ENCODE measurements at places on chromosomes 11 and 22. TPM values are rescaled to one million over a fixed set of nuclear protein-coding genes. Genes with fewer than 3 reads are reported as not detected.
A peak's percentile ranks its signal among the peaks of the same experiment; 100 is the strongest.

GRCh38 chr22:27761665-27762064 lies 39.9 kb downstream of the MN1 start:
- no peak for DNase-seq

GRCh38 chr11:86162239-86162638 lies 82.3 kb upstream of the EED start:
- DNase-seq = no peak

- DNase-seq = no peak
Observed at GRCh38 chr22:17087498-17088131, 2.8 kb downstream of the IL17RA start.

DNA sequence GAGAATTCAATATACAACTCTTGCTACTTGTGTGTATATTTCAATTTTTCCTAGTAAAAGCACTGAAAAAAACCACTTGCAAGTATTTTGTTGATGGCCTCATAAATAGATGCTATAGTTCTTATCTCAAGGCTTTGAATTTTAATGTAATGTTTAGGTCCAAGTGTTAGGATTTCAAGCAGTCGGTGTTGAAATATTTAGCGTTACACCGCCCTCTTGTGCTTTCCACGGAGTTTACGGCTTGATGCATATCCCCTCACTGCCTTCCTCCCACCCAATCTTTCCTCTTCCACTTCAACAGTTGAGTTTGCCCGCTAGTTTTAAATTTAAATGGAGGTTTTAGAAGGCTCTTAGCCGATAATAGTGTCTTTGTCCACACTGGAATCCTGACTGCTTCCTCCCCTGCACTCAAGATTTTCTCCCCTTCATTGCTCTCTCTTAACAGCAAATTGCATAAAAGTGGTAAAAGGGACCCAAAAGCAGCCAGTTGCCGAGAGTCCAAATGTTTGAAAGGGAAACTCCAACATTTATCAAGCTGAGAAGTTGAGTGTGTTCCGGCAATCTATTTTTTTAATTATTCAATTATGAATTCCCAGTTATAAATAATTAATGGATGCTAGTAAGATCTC lies 25.9 kb upstream of the HTATIP2 start:
- peak; percentile 42 for DNase-seq

GRCh38 chr11:75931124-75931523 lies 116.1 kb downstream of the UVRAG start:
- no peak for DNase-seq

DNA sequence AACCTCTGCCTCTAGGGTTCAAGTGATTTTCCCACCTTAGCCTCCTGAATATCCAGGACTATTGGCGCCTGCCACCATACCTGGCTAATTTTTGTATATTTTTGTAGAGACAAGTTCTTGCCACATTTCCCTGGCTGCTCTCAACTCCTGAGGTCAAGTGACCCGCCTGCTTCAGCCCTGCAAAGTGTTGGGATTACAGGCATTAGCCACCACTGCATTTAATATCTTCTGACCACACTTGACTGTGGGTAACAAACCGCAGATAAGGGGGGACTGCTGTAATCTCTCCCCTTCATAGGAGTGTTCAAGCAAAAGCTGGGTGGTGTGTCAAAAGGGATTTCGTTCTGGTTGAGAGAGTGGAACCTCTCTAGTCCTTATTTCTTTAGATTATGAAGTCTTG lies 53.4 kb downstream of the GRAMD1B start:
- DNase-seq = no peak

DNA sequence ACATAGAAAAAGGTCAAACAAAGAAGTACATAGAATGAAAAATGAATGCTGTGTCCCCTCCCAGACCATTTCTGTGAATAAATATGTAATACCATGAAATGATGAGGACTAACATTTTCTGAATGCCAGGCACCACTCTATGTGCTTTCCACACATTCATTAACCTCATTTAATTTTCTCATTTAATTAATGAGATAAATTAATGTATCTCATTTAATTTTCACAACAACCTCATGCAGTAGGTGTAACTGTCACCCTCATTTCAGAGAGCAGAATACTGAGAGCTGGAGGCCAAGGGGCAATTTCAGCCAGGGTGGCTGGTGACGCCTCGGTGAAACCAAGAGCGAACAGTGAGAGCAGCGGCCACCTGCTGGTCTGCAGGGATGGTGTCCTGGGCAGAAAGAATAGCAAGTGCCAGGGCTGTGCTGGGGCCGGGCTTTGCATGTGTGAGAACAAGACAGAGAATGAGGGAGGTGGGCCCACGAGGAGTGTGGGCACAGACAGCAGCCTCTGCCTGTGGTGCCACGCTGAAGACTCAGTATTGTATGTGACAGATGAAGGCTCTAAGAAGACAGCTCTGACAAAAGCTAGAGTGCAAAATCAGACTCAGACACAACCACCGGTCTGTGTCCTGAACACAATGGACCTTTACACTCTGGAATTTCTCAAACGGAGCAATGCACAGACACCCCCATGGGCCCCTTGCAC lies 1.8 kb upstream of the SERPIND1 start:
- DNase-seq = peak; percentile 21

DNA sequence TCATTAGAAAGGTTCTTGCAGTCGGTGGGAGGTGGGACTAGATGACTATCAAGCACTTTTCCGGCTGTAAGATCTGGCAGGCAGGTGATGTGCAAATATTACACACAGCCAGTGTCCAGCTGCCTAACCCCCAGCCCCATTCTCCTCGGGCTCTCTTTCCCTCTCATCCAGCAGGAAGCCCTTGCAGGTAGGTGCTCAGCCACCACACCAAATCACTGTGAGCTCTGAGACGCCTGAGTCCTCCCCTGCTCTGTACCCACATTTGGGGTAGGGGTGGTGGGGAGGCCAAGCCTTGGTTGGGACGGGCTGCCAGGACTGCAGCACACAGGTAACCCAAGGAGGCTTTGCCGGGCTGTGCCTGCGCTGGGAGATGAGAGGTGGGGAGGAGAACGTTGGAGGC lies 601 bp downstream of the ART5 start:
- DNase-seq = no peak

DNA sequence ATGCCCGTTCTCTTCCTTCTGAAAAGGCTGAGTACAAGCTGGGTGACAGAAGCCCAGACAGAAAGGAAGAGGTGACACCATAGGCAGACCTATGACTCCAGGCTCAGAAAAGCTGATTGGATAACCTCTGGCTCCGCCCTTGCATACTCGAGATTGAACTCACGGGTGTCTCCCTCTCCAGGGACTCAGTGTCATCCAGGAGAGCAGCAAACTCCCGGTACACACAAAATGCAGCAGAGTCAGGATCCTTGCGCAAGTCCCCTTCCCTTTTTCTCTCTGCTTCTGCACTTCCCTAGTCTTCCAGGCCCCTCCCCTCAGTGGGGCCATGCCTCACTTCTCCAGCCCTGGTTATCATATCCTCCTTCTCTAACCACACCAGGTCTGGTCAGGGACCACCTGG lies 9.8 kb downstream of the SCN4B start:
- DNase-seq = no peak

GRCh38 chr22:29454276-29454675 lies 15.9 kb downstream of the RFPL1 start:
- DNase-seq = no peak

DNA sequence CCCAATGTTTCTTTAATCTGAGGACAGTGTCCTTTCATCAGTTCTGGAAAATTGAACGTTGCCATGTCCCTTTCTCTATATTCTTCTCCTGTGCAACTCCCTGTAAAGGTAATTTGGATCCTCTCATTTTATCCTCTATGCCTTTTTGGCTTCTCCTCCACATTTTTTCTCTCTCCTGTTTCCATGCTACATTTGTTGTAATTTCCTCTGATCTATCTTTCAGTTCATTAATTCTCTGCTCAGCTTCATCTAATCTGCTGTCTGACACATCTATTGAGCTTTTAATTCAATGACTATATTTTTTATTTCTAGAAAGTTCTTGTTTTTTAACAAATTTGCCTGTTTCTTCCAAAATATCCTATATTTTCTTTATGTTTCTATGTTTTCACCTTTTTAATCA lies 59.3 kb downstream of the RPUSD4 start:
- no peak for DNase-seq

- DNase-seq = no peak
Observed at GRCh38 chr11:65853246-65853979, 4.6 kb downstream of the CFL1 start.

DNA sequence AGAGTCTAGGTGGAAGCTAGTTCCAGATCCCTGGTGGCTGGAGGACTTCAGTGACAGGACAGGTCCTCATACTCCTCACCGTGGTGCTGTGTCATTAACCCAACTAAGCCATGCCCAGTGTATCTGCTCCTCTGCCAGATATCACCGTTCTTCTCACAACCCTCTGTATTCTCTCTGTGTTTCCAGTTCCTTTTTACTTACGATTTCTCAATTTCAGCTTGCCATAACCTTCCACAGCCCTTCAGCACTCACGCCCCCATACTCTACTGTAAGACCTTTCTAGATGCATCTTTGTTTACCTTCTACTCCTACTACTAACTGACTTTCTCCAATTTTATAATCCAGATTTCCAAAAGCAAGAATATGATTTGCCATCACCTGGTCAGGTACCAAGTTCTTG lies 26.1 kb upstream of the RIC3 start:
- DNase-seq = no peak

DNA sequence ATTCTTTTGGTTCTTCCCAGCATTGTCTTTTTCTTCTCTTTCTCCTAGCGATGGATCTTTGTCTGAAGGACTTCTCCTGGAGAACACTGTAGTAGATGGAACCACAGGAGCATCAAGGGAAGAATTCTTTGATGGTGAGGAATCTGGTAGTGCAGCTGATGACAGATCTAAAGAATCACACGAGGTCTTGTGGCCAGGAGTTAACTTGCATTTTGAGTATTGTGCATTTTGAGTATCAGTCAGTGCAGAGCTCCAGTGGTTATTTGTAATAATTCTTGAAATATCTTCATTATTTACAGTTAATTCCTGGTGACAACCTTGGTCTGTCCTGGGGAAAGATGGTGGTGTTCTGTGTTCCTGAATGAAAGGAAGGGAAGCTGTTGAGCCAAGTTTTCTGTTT lies 14.5 kb upstream of the POGLUT3 start:
- no peak for DNase-seq

DNA sequence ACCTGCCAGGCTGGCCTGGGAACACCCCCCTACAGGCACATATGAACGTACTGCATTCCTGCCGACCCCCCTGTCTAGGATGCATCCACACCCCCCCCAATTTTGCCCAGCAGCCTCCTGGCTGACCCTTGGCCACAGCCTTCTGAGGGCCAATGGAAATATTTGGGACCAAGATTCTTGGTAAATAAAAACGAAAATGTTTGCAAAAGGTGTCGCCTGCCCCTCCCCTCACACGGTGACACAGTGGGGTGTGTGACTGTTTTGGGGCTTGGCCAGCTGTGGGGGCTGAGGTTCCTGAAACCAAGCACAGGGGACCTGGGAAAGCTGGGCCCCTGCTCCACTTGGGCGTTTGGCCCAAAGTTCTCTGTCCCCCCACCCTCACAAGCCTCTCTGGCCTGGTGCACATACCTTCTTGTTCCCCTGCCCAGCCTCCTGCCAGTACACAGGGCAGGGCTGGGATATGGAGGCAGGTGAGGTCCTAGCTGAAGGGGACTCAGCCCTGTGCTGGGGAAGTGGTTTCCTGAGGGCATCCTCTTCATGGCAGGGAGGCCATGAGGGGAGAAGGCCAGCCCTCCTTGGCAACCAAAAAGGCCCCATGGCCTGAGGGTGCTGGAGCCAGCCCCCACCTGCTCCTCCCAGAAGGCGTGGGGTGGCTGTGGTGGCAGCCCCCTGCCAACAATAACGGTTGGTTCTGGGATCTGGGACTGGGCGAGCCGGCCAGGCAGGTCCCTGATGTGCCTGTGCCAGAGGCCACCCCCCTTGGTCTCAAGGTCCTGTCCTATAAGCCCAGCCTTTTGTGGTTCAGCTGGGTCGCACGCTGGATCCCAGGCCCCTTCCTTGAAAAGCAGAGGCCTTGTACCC lies 2.1 kb upstream of the CRACR2B start:
- DNase-seq = no peak

- DNase-seq = no peak
Observed at GRCh38 chr11:69828971-69829344, 9.7 kb upstream of the FGF3 start.

GRCh38 chr11:5289696-5290095 lies 12.1 kb downstream of the OR51B4 start:
- DNase-seq = no peak

DNA sequence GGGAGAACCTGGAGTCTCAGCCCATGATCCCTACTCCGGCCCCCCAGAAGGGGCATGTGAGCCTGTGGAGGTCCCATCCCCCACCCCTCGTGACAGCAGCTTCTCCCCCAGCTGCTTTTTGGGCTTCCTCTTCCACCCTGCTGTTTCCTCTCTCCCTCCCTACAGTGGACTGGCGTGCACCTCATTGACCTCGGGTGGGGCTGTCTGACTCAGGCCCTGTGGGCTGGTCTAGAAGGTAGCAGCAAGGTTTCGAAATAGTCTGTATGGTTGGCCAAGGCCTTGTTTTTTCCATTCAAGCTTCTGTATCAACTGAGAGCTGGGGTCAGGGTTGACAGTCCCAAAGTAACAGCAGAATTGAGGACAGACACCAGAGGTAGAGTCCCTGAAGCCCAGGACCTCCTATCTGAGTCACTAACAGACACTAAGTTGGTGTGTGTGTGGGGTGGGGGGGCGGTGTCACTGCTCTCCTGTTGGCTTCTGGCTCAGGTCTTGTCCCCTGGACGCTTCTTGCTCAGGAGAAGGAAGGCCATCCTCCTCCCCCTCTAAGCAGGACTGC lies 7.7 kb downstream of the SLC37A2 start:
- DNase-seq = no peak

DNA sequence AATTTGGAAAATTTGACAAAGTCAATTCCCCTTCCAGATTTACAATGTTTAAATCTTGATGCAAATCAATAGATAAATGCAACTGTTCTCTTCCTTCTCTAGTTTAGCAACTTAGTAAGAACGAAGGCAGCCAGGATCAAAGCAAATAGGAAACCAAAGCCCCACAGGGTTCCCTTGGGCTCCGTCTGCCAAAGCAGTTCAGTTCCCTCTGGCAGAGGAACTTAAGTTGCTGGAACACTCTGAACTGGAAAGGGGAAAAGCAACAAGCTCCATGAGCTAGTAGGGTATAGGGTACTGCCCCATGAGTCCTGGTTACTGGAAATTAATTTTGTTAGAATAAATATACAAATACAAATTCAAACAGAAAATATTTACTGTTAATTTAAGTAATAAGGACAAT lies 91.3 kb downstream of the RELT start:
- no peak for DNase-seq

- peak; percentile 84 for DNase-seq
Observed at GRCh38 chr11:124746621-124747243, 5.3 kb downstream of the VSIG2 start.

- DNase-seq = no peak
Observed at GRCh38 chr22:50522806-50523438, 2.5 kb downstream of the SCO2 start.

DNA sequence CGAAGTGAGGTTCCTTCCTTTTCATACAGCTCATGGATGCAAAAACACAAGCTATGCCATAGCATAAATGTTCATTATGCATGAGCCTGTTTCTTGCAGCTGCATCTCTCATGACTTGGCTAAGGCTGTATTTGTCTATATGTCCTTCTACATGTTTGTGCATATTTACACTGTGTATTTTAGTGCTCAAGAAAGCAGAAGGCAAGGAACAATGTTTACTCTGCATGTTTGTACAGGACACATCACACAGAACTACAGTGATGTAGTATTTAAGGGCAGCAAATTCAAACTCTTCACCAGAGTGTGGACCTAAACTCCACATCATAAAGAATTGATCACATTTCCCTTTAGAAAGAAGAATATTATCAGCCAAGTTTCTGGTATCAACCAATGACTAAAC lies 170.3 kb downstream of the CADM1 start:
- DNase-seq = no peak

Gene FXYD2
- 29.7 TPM for polyA plus RNA-seq

Gene TEF
- polyA plus RNA-seq = 1.1 TPM

Gene FJX1
- polyA plus RNA-seq = 14.5 TPM

Gene HEPN1
- not detected for polyA plus RNA-seq

Gene GAL3ST1
- polyA plus RNA-seq = 10.4 TPM

Gene MS4A14
- polyA plus RNA-seq = not detected

Gene LARGE2
- 2.1 TPM for polyA plus RNA-seq

Gene ME3
- polyA plus RNA-seq = 20.1 TPM

Measured in A549 (cell line).